CD8-positive, alpha-beta T cell (primary cell): ENCODE measurements at places on chromosomes 5 and 9.
A peak's percentile ranks its signal among the peaks of the same experiment; 100 is the strongest.

- no peak for DNase-seq
Measured at GRCh38 chr5:8333977-8334376, 465.0 kb downstream of the MTRR start.

GRCh38 chr5:152379331-152379730, 25.7 kb downstream of the NMUR2 start:
- no peak for DNase-seq

GRCh38 chr5:40227931-40228330, 451.8 kb upstream of the PTGER4 start:
- DNase-seq = no peak

DNA sequence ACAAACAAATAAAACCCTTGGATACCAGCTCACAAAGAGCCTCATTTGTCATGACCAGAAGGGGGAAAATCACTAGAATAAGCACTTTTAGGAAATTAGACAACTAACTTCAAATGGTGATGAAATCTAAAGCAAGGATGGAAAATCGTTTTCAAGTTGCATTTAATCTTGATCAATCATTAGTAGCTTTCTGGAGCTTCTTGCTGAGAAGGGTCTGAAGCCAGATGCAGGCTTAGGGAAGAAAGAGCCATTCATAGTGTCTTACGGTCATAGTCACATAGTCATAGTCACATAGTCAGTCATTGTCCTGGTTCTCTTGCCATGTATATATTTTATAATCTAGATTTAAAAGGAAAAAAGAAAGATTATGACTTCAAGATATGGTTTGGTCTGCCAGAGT, 610.5 kb downstream of the ACTL7B start:
- no peak for DNase-seq

GRCh38 chr5:136065588-136065987, 36.8 kb downstream of the TGFBI start:
- no peak for DNase-seq

- DNase-seq = no peak
Measured at GRCh38 chr5:80240368-80240986, 15.4 kb downstream of the SERINC5 start.

DNA sequence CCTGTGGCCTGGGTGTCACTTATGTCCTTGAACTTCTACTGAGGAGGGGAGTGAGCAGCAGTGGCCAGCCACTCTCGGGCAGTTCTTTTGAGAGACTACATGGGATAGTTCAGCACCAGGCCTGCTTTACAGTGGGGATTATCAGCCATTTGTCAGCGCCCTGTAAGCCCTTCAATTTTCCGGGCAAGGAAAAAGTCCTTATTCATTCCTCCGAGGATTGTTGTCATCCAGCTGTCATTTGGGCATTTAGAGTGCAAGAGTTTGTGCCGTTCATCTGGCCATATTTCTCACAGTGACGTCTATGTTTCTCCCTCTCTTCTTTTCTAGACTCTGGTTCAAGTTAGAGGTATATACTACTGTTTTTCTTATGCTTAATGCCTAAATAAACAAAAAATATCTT, 172.8 kb downstream of the TLE4 start:
- no peak for DNase-seq

DNA sequence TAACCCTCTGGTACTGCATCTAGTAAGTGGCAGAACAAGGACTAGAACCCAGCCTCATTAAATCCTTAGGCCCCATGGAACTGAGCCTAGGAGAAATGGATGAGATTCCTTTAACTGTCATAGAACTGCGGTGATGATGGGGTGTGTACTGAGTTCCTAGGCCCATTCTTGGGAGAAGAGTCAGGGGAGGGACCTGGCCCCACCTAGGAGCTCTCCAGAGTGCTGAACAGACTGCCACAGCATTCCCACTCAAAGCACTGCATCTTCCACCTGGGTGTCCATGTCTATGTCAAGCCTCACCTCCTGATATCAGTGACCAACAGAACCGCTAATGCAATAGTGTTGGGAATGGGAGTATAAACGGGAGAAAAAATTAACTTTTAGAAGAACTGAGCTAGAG, 36.6 kb downstream of the TTLL11 start:
- no peak for DNase-seq

DNA sequence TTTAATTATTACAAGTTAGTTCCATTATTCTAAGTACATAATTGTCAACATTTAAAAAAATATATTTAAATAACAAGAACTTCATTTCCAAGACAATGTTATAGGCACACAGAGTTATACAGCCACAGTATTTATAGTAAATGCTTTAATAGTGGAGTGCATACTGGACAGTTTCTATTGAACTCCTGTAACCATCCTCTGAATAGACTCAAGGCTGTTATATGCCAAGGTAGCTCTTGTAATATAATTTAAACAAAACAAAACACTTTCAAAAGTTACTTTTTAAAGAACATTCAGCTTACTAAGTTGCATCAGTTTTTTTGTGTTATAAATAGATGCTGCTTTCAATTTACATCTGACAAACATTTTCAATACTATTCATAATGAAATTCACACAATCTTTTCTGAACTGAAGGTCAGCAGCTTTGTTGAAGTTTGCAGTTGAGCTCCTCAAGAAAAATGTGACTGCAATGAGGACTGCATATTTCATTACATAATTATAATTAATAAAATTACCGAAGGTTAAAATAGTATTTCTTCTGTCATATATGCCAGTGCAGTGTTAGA, 549.9 kb upstream of the CYLC2 start:
- DNase-seq = no peak

GRCh38 chr5:155260798-155261197, 247.2 kb downstream of the KIF4B start:
- DNase-seq = no peak

- DNase-seq = no peak
Measured at GRCh38 chr5:174086751-174087150, 41.2 kb downstream of the NSG2 start.

GRCh38 chr5:135398855-135399793, at the start of gene MACROH2A1:
Gene MACROH2A1 (minus strand): TSS chr5:135399231. CDS start chr5:135389093, 10,138 bp downstream.
- peak; percentile 86 for DNase-seq

DNA sequence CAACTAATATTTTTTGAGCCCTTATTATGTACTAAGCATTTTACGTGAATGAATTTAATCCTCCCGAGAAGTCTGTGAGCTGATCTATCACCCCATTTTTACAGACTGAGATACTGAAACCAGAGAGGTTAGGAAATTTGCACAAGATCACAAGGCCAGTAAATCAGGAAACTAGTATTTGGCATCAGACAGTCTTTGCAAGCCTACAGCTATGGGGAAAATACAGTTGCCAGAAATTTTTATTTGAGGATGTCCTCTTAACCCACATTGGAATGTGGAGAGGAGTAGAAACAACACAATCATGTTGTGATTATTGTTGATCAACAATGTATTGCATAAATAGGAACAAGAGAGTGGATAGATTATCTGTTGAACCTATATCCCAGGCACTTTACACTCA, 2.3 kb upstream of the SLC46A2 start:
- no peak for DNase-seq

DNA sequence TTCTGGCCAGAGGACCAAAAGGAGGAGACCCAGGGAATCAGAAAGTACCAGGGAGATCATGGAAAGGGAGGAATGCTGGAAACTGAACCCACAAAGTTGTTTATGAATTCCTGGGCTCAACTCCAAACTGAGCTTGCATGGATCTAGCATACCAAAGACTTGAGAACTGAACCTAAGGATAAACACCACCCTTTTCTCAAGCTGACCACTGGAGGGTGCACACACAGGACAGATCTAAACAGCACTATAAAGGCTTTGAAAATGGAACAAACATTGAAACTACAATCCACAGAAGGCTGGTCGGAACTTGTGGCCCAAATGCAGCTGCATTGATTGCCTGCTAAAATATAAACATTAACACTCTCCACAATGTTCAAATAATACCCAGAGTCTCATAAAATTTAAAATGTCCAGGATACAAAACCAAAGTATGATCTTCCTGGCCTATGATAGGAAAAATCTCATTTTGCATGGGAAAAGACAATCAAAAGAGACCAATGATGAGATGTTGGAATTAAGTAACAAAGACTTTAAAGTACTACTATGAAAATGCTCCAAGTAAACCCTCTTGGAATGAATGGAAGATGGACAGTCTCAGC, 15.6 kb upstream of the IRF1 start:
- no peak for DNase-seq

GRCh38 chr5:55172051-55172899, 702 bp downstream of the CDC20B start:
- DNase-seq = peak; percentile 56

- no peak for DNase-seq
Measured at GRCh38 chr9:99137225-99137624, 32.3 kb downstream of the TGFBR1 start.

DNA sequence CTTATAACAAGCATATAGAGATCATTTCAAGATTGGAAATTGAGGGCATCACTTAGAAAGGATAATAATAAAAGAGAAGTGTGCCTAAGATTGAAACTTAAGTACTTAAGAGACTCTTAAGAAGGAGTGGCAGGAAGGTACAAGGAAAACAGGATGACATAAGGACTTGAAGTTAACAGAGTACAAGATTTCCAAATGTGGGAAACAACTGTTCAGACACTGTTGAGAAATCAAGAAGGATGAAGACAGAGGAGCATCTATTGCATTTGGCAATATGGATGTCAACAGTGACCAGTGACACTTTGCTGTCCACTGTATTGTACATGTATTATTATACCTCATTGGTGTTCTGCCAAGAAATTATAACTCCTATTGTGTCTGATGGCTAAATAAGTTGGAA, 157.8 kb upstream of the PTGER4 start:
- no peak for DNase-seq
